Left ventricle myocardium inferior (tissue), 1 donor: ENCODE measurements at places on chromosomes 4 and X. TPM values are rescaled to one million over a fixed set of nuclear protein-coding genes. Genes with fewer than 3 reads are reported as not detected.
A peak's percentile ranks its signal among the peaks of the same experiment; 100 is the strongest.

DNA sequence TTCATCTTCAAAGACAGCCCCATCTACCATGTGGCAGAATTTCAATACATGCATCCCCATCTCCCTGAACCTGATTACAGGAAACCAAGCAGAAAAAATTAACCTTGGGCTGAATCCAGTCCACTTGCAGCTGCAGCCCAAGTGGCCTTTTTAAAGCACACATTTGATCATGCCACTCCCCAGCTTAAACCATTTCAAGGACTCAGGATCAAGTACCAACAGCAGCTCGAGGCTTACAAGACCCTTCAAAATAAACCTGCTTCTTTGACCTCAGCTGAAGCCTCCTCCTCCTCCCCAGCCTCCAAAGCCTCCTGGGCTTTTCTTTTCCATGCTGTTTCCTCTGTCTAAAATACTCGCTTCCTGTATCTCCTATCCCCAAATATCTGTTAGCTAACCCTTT is 50.7 kb upstream of the KIT start:
- no peaks in the 10 kb centered on the region for H3K27me3 ChIP-seq
- H3K36me3 ChIP-seq = no peaks in the 10 kb centered on the region
- no peak overlapping the region for H3K27ac ChIP-seq
- DNase-seq = no peak

DNA sequence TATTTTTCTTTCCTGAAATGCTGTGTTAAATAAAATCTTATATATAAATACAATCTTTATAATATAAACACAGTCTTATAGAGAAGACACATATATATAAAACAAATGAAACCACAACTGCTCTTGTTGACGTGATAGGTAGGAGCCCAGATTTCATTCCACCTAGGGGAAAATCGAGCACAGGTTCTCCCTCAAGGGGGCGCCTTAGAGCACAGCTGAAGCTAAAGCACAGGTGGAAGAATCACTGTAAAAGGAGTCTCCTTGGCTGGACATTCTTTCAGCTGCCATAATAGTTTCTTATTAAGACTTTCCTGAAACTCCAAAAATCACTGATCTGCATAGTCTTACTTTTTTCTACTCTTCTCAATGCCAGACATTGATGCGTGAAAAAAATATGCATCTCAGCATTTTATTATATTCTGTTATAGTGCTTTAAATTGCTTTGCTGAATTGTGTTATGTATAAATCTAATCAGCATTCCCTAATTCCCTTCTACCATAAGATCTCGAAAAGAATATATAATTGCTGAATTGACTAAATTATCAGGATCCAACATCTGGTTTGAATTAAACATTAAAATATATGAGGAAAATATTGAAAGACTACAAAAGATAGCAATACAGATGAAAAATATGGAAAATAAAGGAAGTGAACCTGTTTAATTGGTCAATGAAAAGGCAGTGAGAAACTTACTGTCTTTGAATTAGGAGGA is 25.5 kb upstream of the RXFP1 start:
- H3K27ac ChIP-seq = no peak overlapping the region
- H3K4me3 ChIP-seq = no peak overlapping the region
- no peaks in the 10 kb centered on the region for H3K36me3 ChIP-seq
- H3K4me1 ChIP-seq = no peaks in the 10 kb centered on the region
- no peaks in the 10 kb centered on the region for H3K27me3 ChIP-seq

- H3K4me1 ChIP-seq = no peaks in the 10 kb centered on the region
- no peak for DNase-seq
- H3K4me3 ChIP-seq = no peak overlapping the region
- no peak overlapping the region for H3K27ac ChIP-seq
- no peaks in the 10 kb centered on the region for H3K36me3 ChIP-seq
Measured at GRCh38 chrX:105052926-105053325, 167.6 kb downstream of the TEX13A start.

GRCh38 chr4:59175617-59176016 is 2024.5 kb upstream of the ADGRL3 start:
- H3K27me3 ChIP-seq = no peaks in the 10 kb centered on the region
- H3K27ac ChIP-seq = no peak overlapping the region
- H3K4me1 ChIP-seq = no peaks in the 10 kb centered on the region
- H3K4me3 ChIP-seq = no peak overlapping the region
- DNase-seq = no peak
- H3K36me3 ChIP-seq = no peaks in the 10 kb centered on the region

DNA sequence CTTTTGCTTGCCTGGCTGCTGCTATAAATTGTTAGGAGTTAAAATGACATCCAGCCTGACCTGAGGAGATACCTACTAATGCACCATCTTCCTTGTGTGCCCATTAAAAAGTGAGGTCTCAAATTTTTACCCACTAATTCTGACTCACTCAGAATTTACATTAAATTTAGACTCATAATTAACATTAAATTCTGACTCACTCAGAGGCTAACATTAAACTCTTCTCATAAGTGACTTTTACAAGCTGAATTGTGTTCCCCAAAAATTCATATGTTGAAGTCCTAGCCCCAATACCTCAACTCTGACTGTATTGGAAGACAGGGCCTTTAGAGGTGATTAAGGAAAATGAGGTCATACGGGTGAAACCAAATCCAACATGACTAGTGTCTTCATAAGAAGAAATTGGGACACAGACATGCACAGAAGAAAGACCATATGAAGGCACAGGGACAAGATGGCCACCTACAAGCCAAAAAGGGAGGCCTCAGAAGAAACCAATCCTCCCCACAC is 11.8 kb downstream of the CASP6 start:
- no peak for DNase-seq
- H3K27me3 ChIP-seq = no peaks in the 10 kb centered on the region
- no peak overlapping the region for H3K4me3 ChIP-seq
- H3K36me3 ChIP-seq = peaks cover 59% of the 10 kb centered on the region

DNA sequence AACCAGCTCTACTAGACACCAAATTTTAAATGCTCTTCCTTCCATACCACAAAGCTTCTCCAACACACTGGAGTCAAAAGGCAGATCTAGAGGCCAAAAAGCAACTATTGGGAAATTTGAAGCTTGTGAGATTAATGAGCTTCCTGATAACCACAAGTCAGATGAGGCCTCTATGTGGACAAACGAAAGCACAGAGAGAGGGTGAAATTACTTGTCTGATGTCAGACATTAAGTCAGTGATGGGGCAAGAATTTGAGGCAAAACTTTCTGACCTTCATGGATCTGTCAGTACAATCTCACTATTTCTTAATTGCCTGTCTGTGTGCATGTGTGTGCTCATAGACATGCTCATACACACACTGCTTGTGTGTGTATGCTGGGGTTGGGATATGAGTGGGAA is 103.6 kb downstream of the GUCY2F start:
- H3K36me3 ChIP-seq = no peaks in the 10 kb centered on the region
- no peak overlapping the region for H3K4me3 ChIP-seq

DNA sequence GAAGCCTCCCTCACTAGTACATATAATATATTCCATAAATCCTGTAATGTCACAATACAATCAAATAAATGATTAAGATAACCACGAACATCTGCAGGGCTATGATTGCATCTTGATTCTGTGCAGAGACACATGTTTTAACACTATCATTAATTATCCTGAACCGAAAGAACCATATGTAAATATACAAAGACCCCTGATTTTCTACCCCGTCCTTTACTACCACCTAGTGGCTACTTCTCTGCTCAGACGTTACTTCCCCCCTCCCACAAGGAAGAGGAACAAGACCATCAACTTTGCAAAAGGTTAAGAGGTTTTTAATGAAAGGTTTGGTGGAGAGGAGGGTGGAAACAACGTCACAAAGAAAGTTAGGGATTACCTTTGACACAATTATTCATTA is 134.0 kb downstream of the COL4A6 start:
- DNase-seq = no peak
- H3K4me3 ChIP-seq = no peak overlapping the region
- H3K36me3 ChIP-seq = no peaks in the 10 kb centered on the region
- H3K27ac ChIP-seq = no peak overlapping the region
- H3K4me1 ChIP-seq = no peaks in the 10 kb centered on the region

DNA sequence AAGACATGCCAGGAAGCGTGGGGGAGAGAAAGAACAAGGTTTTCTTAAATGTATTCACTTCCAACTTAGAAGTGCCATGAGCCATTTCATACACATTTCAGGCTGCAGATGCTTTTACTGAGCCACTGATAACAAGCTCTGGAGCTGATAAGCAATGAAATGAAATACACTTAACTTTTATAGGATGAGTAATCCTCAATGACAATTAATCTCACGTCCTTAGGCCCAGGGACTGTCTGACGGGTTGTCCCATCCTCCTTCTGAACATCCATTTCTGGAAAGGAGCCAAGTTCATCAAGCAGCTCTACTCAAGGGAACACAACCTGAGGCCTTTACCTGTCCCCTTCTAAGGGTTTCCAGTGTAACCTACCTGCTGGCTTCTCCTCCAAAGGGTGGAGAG is 121.2 kb downstream of the PARM1 start:
- H3K4me3 ChIP-seq = no peak overlapping the region
- H3K36me3 ChIP-seq = no peaks in the 10 kb centered on the region
- H3K4me1 ChIP-seq = peaks cover 28% of the 10 kb centered on the region

DNA sequence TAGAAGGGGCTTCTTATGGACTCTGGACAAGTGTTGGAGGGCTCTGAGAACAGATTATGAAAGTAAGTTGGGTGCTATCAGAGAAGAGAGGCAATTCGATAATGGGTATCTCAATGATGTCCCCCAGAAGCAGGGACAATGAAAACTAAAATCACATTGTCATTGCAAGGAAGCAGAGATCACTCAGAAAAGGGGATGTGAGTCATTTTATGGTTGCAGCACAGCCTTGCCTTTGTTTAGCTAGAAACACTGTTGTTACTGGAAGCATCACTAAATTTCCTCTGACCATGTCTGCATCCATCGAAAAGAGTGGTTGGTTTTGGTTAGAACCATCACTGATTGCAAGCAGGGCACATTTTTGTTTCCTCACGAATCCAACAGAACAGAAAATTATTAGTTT is 246.8 kb upstream of the NWD2 start:
- H3K27ac ChIP-seq = no peak overlapping the region
- no peaks in the 10 kb centered on the region for H3K27me3 ChIP-seq
- no peaks in the 10 kb centered on the region for H3K4me1 ChIP-seq
- no peak overlapping the region for H3K4me3 ChIP-seq
- H3K36me3 ChIP-seq = no peaks in the 10 kb centered on the region
- DNase-seq = no peak

DNA sequence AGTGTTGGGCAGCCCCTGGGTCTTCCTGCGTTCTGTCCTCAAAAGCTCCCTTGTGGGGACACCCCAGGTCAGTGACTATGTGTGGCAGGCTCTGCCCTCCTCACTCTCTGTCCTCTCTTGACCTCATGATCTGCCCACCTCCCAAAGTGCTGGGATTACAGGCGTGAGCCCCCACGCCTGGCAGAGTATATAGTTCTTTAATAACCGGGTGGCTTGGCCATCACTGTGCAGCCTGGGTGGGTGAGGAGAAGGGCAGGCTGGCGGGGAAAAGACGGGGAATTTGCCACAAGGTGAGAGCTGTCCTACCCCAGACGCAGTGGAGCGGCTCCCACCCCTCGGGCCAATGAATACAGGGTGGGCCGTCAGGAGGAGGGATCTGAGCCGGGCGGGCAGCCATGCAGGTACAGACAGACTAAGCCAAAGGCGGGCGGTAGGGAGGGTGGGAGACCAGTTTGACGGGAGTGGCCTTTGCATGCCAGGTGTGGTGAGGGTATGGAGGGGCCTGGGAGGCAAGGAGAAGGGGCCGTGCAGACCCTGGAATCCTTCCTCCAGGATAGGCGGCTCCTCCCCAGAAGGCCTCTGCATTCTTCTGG is 2.5 kb downstream of the SH3BP2 start:
- no peak for DNase-seq
- H3K4me3 ChIP-seq = peak overlapping the region; percentile 80

DNA sequence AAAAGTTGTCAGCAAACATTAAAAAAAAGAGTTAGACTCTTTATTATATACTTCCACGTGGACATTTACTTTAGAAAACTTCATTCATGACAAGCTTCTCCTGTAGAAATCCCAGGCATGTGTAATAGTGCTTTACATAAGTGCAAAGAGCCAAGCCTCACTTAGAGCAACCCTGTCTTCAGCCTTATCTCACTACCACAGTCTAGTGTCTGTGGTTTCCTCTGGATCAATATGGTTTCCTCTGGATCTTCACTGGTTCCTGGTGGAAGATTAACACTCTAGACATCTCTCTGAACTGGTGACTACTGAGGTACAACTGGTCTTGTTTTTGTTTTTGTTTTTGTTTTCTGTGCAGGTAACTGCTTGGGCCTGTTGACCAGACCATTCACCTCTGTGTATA is 18.4 kb upstream of the ARMCX5 start:
- no peaks in the 10 kb centered on the region for H3K27me3 ChIP-seq
- H3K4me1 ChIP-seq = no peaks in the 10 kb centered on the region
- DNase-seq = no peak
- no peak overlapping the region for H3K27ac ChIP-seq

Gene GPR173
- total RNA-seq = 0.25 TPM

Gene CLRN2
- not detected for total RNA-seq

Gene FGFBP2
- 1.2 TPM for total RNA-seq

Gene RBMX
- total RNA-seq = 77.2 TPM

Gene PCSK1N
- total RNA-seq = not detected
